ENCODE measurements at places on chromosomes 6 and 20. TPM values are rescaled to one million over a fixed set of nuclear protein-coding genes. Genes with fewer than 3 reads are reported as not detected.
A peak's percentile ranks its signal among the peaks of the same experiment; 100 is the strongest.

Gene RBM24
- 0.55 TPM for total RNA-seq

Gene SMLR1
- not detected for total RNA-seq

Gene MOXD1
- not detected for total RNA-seq

Gene DEFB124
- not detected for total RNA-seq

DNA sequence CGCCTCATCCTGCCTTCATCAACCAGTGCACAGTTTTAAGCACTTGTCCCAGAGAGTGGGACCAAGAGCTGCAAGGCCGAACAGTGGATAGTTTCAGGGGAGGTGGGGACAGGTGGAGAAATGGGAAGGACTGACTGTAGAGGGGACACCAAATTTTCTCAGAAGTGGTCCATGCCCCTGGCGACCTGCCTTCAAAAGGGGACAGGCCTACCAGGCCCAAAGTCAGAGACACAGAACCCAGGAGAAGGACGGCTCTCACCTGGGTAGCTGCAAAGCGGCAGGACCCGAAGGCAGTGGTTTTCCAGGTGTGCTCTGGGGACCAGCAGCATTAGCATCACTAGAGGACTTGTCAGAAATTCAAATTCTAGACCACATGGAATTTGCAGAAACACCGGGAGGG, 5.8 kb downstream of the TFEB start:
- no peaks in the 10 kb centered on the region for H3K27me3 ChIP-seq
- no peak overlapping the region for H3K27ac ChIP-seq
- no peaks in the 10 kb centered on the region for H3K36me3 ChIP-seq

- peaks cover 77% of the 10 kb centered on the region for H3K4me1 ChIP-seq
- H3K27me3 ChIP-seq, result no peaks in the 10 kb centered on the region
- H3K36me3 ChIP-seq, result peaks cover 8% of the 10 kb centered on the region
- DNase-seq, result no peak
- H3K4me3 ChIP-seq, result no peak overlapping the region
- peak overlapping the region; percentile 45 for H3K27ac ChIP-seq
These were observed 73.5 kb downstream of the AKAP7 start for GRCh38 chr6:131208787-131209186.

GRCh38 chr6:53699462-53699861, 33.9 kb upstream of the KLHL31 start:
- H3K27me3 ChIP-seq, result no peaks in the 10 kb centered on the region
- H3K4me1 ChIP-seq, result no peaks in the 10 kb centered on the region
- H3K4me3 ChIP-seq, result no peak overlapping the region
- no peak overlapping the region for H3K27ac ChIP-seq

DNA sequence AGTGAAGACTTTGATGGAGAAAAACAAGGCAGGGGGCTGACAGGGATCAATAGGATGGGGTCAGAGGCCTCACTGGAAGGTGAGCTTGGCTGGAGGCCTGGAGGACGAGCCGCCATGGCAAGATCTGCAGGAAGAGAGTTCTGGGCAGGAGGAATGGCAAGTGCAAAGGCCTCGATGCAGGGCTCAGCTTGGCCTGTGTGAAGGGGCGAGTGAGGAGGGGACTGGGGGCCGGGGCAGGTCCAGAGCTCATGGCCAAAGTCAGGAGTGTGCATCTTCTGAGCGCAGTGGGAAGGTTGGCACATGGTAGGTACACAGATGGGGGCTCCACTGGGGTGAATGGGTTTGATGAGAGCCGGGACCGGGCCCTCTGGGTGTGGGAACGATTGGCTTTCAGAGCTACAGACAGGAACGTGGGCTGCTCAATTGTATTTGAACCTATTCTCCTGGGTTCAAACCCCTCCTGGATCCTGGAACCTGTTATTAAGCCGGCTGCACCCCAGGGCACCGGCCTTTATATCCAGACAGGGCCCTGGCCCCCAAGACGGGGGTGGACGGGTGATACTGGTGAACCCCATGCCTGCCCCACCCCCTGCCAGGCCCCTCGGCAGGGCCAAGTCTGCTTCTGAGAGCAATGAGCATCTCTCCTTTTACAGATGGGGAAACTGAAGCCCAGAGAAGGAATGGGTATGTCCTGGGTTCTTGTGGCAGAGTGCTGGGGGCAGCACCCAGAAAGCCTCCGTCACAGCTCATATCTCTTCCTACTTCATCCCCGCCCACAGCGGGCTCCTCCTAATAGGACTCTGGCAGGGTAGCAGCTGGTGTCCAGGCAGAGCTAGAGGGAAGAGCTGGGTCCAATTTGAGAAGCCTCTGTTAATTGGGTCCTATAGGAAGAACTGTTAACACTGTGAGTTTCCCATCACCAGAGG, 106.1 kb downstream of the CEBPB start:
- H3K27me3 ChIP-seq, result no peaks in the 10 kb centered on the region
- H3K4me3 ChIP-seq, result no peak overlapping the region
- DNase-seq, result no peak
- H3K27ac ChIP-seq, result no peak overlapping the region
- no peaks in the 10 kb centered on the region for H3K36me3 ChIP-seq

DNA sequence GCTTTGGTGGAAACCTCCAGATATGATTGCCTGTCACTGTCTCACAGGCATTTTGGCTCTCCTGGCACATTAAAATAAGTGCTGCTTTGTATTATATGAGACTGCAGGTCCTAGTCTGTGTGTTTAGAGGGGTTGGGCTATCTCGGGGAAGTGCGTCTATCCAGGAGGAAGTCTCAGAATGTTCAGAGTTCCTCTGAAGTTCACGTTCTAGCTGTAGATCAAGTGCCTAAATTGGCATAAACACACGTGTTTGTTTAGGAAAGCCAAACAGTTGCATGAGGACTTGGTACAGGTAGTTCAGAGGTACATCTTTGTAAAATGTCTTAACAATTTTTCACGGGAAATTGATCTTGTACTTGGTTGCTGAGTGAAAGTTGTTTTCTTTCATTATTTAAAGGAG, 36.4 kb upstream of the SLC22A1 start:
- peaks cover 40% of the 10 kb centered on the region for H3K36me3 ChIP-seq
- no peaks in the 10 kb centered on the region for H3K27me3 ChIP-seq
- DNase-seq, result no peak

- no peaks in the 10 kb centered on the region for H3K4me1 ChIP-seq
- peaks cover 5% of the 10 kb centered on the region for H3K27me3 ChIP-seq
- H3K27ac ChIP-seq, result no peak overlapping the region
- DNase-seq, result no peak
- H3K4me3 ChIP-seq, result no peak overlapping the region
- no peaks in the 10 kb centered on the region for H3K36me3 ChIP-seq
These were observed 302.7 kb upstream of the TFAP2D start for GRCh38 chr6:50410579-50410978.

DNA sequence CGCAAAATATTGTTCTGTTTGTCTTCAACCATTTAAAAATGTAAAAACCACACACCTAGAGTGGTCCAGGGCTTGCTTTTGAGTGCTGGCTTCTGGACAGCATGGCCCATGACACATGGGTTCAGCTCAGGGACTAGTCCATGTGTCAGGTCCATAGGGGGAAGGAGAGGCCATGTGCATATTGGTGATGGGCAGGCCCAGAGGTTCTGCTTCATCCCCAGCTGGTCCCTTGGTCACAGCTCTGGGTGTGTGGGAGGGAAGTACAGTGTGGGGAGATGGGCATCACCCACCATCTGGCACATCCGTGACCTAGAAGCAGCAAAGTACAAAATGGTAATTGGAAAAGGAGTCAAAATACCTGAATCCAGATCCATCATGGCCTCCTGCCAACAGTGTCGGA, 50.7 kb downstream of the STK35 start:
- H3K27ac ChIP-seq, result no peak overlapping the region
- H3K4me3 ChIP-seq, result no peak overlapping the region
- H3K4me1 ChIP-seq, result no peaks in the 10 kb centered on the region
- no peaks in the 10 kb centered on the region for H3K36me3 ChIP-seq

DNA sequence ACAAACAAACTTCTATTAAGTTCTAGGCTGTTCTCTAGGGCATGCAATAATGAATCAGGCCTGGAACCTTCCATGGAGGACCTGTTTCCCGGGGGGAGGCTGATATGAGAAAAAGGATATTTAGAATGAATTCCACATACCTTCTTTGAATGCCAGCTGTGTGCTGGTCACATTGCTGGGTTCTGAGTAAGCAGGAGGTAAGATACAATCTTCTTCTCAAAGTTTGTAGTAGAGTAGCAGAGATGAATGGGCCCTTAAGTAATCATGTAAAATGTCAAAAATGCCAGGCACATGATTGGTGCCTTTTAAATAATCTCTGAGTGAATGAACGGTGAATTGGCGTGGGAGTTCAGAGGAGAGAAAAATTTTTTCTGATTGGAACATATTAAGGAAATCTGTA, 47.4 kb downstream of the TGM2 start:
- DNase-seq, result no peak
- H3K4me1 ChIP-seq, result no peaks in the 10 kb centered on the region
- H3K4me3 ChIP-seq, result no peak overlapping the region
- H3K27me3 ChIP-seq, result no peaks in the 10 kb centered on the region
- H3K36me3 ChIP-seq, result no peaks in the 10 kb centered on the region
- H3K27ac ChIP-seq, result no peak overlapping the region

- DNase-seq, result no peak
- no peaks in the 10 kb centered on the region for H3K36me3 ChIP-seq
- H3K27me3 ChIP-seq, result no peaks in the 10 kb centered on the region
These were observed 1.1 kb upstream of the MYLK4 start for GRCh38 chr6:2751871-2752270.

DNA sequence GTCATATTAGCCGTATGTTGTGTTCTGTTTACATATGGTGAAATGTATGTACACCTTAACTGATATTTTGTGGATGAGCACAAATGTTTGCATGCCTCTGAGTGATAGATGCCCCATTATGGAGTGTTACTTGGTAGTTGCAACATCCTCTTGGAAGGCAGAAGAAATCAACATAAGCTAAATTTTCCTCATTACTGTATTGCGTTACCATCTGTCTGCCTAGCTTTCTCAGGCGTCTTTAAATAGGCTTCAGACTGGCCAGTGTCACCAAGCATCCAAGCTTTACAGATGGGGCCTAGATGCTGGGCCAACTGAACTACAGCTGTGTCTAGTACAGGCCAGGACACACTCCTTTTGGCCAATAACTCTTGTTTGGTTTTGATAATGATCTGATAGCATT, 250.6 kb downstream of the SAMD5 start:
- no peaks in the 10 kb centered on the region for H3K36me3 ChIP-seq
- no peak overlapping the region for H3K27ac ChIP-seq
- H3K4me3 ChIP-seq, result no peak overlapping the region
- DNase-seq, result peak; percentile 27
- peaks cover 13% of the 10 kb centered on the region for H3K4me1 ChIP-seq

DNA sequence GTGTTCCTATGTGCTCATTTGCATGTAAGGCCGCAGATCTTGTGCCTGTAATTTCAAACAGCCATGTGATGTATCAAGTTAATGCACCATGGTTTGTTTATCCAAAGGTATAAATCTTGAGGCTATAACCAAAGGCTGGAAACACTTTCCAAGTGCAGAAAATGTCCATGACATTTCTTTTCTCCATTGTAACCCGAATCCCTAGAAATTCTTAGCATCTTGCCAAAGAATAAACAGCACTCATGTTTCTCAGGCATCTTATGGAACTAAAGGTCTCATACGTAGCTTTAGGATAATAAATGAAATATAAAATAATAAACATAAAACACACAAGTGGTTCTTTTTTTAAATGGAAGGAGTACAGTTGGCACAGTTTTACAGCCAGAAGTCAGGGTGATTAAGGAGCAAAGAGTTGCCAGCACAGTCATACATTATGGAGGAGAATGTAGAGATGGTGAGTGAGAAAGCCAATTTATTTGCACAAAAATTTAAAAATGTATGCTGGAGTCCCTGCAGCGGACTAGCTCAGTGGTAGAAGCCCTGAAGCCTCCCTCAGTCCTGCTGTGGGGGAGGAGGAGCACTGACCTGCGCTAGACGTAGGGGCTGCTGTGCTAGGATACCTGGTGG, 18.0 kb downstream of the CDH26 start:
- DNase-seq, result no peak
- H3K36me3 ChIP-seq, result no peaks in the 10 kb centered on the region
- no peak overlapping the region for H3K4me3 ChIP-seq
- no peaks in the 10 kb centered on the region for H3K27me3 ChIP-seq
- H3K4me1 ChIP-seq, result no peaks in the 10 kb centered on the region

DNA sequence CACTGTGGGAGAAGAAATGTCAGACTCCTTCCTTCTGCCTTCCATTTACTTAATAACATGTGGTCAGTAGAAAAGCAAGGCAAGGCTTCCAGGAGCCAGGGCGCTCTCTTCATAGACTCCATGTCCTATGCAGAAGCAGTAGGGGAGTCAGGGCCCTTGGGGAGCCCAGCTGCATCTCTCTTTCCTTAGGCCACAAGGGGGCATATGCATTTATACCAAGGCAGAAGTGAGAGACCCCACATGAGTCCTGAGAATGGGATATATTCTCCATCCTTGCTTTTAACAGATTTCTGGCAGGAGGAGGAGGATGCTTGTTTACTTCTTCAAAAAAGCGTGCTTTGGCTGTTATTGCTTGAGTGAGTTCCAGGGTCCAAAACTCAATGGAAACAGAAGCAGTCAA, 198.5 kb downstream of the HIVEP2 start:
- H3K36me3 ChIP-seq, result no peaks in the 10 kb centered on the region
- H3K4me1 ChIP-seq, result no peaks in the 10 kb centered on the region
- H3K27me3 ChIP-seq, result no peaks in the 10 kb centered on the region
- H3K4me3 ChIP-seq, result no peak overlapping the region

GRCh38 chr6:166520905-166521834, 65.3 kb downstream of the RAMACL start:
- no peaks in the 10 kb centered on the region for H3K4me1 ChIP-seq
- no peaks in the 10 kb centered on the region for H3K36me3 ChIP-seq
- H3K27me3 ChIP-seq, result no peaks in the 10 kb centered on the region
- H3K4me3 ChIP-seq, result no peak overlapping the region
- no peak overlapping the region for H3K27ac ChIP-seq

GRCh38 chr6:131136021-131136786, 937 bp downstream of the AKAP7 start:
- H3K27ac ChIP-seq, result peak overlapping the region; percentile 94
- H3K27me3 ChIP-seq, result no peaks in the 10 kb centered on the region
- peak overlapping the region; percentile 66 for H3K4me3 ChIP-seq

DNA sequence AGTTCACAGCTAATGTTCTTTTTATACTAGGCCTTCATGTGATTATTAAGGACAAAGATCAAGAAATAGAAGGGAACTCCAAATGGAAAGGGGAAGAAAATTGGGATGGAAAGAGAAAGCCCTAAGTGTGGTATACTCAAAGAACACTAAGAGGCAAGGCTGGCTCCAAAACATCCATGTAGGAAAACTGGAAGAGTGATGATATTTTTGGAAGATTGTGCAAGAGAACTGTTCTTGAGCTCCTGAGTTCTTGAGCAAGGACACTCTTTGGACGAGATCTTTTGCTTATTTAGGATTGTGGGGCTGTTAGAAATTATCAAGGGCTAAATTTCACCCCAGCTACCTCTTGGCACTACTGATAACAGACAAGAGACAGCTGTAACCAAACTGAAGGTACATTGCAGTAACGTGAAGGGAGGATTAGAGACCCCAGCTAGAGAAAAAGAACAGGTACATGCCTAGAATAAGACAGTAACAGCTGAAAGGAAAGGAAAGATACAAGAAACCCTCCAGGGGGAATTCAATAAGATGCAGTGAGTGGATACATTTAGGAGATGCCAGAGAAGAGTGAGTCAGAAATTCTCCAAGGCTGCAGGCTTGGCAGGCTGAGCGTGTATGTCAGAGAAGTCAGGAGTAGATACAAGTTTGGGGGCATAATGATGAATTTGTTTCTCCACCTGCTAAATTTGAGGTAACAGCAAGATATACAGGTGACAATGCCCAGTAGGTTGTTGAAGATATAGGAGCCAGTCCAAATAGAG, 69.7 kb downstream of the CBLN4 start:
- H3K27ac ChIP-seq, result no peak overlapping the region
- no peaks in the 10 kb centered on the region for H3K27me3 ChIP-seq
- no peak overlapping the region for H3K4me3 ChIP-seq
- no peak for DNase-seq
- H3K4me1 ChIP-seq, result no peaks in the 10 kb centered on the region
